ENCODE measurements at places on chromosomes 7 and 10. TPM values are rescaled to one million over a fixed set of nuclear protein-coding genes. Genes with fewer than 3 reads are reported as not detected.

Gene LGI1
- total RNA-seq: 11.1 TPM

- H3K36me3 ChIP-seq: no peaks in the 10 kb centered on the region
- H3K4me1 ChIP-seq: peaks cover 77% of the 10 kb centered on the region
- DNase-seq: peak; percentile 79
- peak overlapping the region; percentile 88 for H3K27ac ChIP-seq
These were observed 69.1 kb downstream of the ZMIZ1 start for GRCh38 chr10:79137826-79138225.

DNA sequence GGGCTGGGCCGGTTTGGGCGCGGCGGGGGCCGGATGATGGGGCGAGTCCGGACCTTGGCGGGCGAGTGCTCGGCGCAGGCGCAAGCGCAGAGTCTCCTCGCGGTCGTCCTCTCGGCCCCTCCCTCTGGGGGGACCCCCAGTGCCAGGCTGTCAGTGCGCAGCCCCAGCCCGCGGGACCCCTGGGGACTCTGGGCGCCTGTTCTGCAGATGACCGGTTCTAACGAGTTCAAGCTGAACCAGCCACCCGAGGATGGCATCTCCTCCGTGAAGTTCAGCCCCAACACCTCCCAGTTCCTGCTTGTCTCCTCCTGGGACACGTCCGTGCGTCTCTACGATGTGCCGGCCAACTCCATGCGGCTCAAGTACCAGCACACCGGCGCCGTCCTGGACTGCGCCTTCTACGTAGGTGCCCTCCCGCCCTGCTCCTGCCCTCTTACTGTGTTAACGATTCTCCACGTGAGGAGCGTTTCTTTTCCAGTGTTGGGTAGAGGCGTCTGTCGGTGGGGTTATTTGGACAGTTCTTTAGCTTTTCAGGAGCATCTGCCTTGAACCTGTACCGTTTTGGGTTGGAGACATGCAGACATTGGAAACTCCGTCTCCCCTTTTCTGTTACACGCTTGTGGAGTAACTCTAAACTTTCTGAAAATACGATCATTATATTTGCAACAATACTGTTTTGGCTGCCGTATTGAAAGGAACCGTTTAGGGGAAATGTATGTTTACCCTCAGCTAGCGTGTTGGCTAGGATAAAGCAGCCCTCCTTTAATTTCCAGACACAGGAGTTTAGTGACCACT lies 706 bp downstream of the BUB3 start:
- peak overlapping the region; percentile 93 for H3K27ac ChIP-seq
- peaks cover 32% of the 10 kb centered on the region for H3K27me3 ChIP-seq
- DNase-seq: no peak
- peak overlapping the region; percentile 90 for H3K4me3 ChIP-seq

DNA sequence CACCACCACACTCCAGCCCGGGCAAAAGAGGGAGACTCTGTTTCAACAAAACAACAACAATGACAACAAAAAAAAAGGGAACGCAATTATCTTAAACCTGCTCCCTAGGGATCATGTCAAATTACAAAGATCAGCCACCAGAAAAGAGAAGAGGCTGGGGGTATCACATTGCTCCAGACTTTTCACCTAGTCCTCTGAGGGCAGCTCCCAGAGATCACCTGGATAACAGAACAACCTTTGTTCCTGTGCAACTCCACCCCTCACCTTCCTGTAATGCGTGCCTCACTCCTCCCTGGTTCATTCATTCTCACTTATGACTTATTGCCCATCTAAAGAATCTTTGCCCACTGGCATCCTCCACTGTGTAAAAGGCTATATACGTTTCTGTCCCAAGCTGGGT lies 31.8 kb downstream of the SVOPL start:
- peaks cover 2% of the 10 kb centered on the region for H3K4me1 ChIP-seq
- H3K4me3 ChIP-seq: no peak overlapping the region
- DNase-seq: no peak
- no peaks in the 10 kb centered on the region for H3K36me3 ChIP-seq

Gene C10orf53
- not detected for total RNA-seq

Gene RBM20
- total RNA-seq: 6.2 TPM

GRCh38 chr10:14074062-14074884 lies 256.5 kb downstream of the FRMD4A start:
- H3K4me1 ChIP-seq: peaks cover 12% of the 10 kb centered on the region
- no peak overlapping the region for H3K4me3 ChIP-seq

- H3K4me3 ChIP-seq: no peak overlapping the region
- H3K36me3 ChIP-seq: no peaks in the 10 kb centered on the region
- no peaks in the 10 kb centered on the region for H3K4me1 ChIP-seq
These were observed 23.8 kb downstream of the EN2 start for GRCh38 chr7:155481764-155482163.

GRCh38 chr10:113273181-113274163 lies 279.4 kb upstream of the HABP2 start:
- peak overlapping the region; percentile 61 for H3K27ac ChIP-seq
- no peaks in the 10 kb centered on the region for H3K27me3 ChIP-seq
- H3K36me3 ChIP-seq: no peaks in the 10 kb centered on the region
- no peak overlapping the region for H3K4me3 ChIP-seq

Gene CD36
- 106 TPM for total RNA-seq

Gene VWDE
- not detected for total RNA-seq

DNA sequence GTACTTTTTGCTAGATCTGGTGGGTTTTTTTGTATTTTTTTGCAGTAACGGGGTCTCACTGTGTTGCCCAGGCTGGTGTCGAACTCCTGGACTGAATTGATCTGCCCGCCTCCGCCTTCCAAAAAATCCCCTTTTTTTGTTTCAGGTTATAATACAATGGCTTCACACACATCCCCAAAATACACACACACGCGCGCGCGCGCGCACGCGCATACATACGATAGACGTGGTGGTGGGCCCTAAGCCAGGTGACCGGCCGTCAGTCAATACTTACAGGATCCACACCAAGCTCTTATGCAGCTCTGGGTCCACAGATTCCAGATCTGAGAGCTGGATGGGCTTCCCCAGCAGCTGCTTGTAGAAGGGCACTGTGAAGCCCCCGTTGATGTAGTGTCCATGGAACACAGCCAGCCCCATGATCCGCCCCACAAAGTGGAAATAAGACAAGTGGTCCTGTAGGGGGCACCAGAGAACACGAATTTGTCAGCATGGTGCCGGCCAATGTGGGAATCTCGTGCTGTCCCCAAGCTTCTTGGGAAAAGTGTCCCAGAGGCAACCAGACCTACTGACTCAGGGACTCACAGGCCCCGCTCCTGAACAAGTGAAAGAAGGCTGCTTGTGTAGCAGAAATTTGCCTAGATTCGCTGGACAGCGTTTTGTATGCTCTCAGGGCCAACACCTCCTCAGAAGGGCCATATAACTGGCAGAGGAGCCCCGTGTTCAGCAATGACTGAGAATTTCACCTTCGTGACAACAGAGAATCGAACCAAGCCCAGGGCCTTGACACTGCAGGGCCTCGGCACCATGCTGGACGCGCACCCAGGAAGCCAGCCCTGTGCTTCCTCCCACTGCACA lies 103.6 kb downstream of the SMURF1 start:
- no peak overlapping the region for H3K4me3 ChIP-seq
- peaks cover 10% of the 10 kb centered on the region for H3K4me1 ChIP-seq
- DNase-seq: peak; percentile 93

Gene HOXA4
- total RNA-seq: 2.6 TPM

- peak; percentile 65 for DNase-seq
- H3K4me3 ChIP-seq: no peak overlapping the region
- peaks cover 68% of the 10 kb centered on the region for H3K36me3 ChIP-seq
- peaks cover 6% of the 10 kb centered on the region for H3K4me1 ChIP-seq
- H3K27me3 ChIP-seq: no peaks in the 10 kb centered on the region
- no peak overlapping the region for H3K27ac ChIP-seq
These were observed 92.1 kb downstream of the SIRT1 start for GRCh38 chr10:67976292-67977245.

DNA sequence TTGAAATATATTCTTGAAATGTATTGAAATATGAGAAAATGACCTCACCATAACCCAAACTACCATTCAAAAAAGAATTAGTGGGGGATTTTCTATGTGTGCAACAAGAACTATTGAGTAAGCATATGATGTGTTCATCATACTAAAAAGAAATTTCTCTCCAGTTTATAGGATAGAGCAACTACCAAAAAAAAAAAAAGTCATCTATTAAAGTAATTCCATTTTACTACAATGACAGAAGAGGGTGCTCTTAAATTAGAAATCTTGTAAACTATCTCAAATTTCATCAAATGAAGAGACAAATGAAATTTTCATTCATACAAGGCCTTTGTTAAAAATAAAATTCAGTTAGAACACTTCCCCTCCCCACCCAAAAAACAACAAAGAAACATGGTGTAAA lies 195.4 kb upstream of the PLXDC2 start:
- H3K36me3 ChIP-seq: no peaks in the 10 kb centered on the region
- DNase-seq: no peak
- H3K27me3 ChIP-seq: no peaks in the 10 kb centered on the region
- H3K27ac ChIP-seq: no peak overlapping the region
- no peaks in the 10 kb centered on the region for H3K4me1 ChIP-seq

- no peak overlapping the region for H3K4me3 ChIP-seq
- no peak for DNase-seq
- no peaks in the 10 kb centered on the region for H3K4me1 ChIP-seq
- no peak overlapping the region for H3K27ac ChIP-seq
- no peaks in the 10 kb centered on the region for H3K27me3 ChIP-seq
These were observed 98.2 kb downstream of the MDFIC start for GRCh38 chr7:115019882-115020605.

- peaks cover 12% of the 10 kb centered on the region for H3K36me3 ChIP-seq
- peak; percentile 90 for DNase-seq
- H3K27ac ChIP-seq: peak overlapping the region; percentile 61
- no peaks in the 10 kb centered on the region for H3K27me3 ChIP-seq
- peaks cover 23% of the 10 kb centered on the region for H3K4me1 ChIP-seq
- no peak overlapping the region for H3K4me3 ChIP-seq
These were observed 7.2 kb upstream of the PGAM2 start for GRCh38 chr7:44072364-44073231.

DNA sequence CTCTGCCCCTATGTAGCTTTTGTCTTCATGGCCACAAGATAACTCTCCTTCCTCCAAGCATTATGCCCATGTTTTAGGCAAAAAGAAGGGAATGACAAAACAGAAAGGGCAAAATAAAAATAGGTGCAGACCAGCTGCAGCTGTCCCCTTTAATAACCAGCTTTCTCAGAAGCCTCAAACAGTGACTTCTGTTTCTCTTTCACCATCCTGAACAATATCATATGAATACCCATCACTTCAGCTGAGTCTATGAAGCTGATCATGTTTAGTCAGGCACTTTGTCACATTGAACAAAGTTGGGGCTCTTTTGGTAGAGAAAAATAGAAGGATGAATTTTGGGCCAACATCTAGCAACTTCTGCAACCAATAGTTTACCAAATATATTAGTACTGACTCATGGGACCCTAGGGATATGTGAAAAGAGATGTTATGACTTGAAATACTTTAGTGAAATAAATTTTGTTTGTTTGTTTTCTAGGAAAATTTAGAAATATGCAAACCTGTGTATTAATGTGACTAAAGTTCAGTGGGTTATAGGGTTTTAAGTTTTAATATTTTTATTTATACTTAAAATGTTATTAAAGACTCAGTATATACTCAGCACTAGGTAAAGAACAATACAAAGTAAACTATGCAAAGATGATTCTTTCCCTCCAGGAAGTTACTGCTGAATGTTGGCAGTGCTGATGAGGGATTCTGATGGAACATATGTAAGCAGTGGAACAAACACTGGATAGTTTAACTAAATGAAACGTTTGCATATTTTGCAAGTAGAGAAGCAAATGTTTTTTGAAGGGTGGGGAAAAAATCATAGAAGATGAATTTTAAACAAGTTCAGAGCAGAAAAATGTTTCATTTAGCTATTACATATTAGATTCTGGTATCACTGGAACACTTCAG lies 133.7 kb downstream of the FOXP2 start:
- H3K27me3 ChIP-seq: no peaks in the 10 kb centered on the region
- no peak for DNase-seq
- H3K27ac ChIP-seq: no peak overlapping the region
- no peaks in the 10 kb centered on the region for H3K36me3 ChIP-seq
- H3K4me1 ChIP-seq: no peaks in the 10 kb centered on the region

GRCh38 chr7:5776894-5777660 lies 4.4 kb downstream of the RNF216 start:
- no peak overlapping the region for H3K4me3 ChIP-seq
- no peaks in the 10 kb centered on the region for H3K27me3 ChIP-seq
- H3K4me1 ChIP-seq: no peaks in the 10 kb centered on the region
- H3K36me3 ChIP-seq: no peaks in the 10 kb centered on the region
- H3K27ac ChIP-seq: no peak overlapping the region

Gene LMOD2
- not detected for total RNA-seq

GRCh38 chr7:39353615-39354376 lies 212.4 kb upstream of the YAE1 start:
- H3K4me3 ChIP-seq: no peak overlapping the region
- peak; percentile 76 for DNase-seq
- H3K27ac ChIP-seq: peak overlapping the region; percentile 34

Gene CRHR2
- not detected for total RNA-seq

DNA sequence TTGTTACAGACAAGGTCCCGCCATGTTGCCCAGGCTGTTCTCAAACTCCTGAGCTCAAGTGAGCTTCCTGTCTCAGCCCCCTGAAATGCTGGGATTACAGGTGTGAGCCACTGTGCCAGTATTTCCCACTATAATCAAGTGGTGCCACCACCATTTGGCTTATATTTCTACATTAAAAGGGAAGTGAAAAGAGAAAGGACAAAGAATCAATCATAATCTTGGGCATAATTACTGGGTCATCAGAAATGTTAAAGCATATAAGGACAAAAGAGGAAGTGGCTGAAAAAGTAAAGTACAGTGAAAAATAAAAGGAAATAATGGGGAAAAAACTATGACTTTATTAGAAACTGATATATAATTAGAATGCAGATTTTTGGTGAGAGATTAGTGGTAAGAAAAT lies 25.7 kb upstream of the ENTPD1 start:
- no peak overlapping the region for H3K4me3 ChIP-seq
- H3K27ac ChIP-seq: peak overlapping the region; percentile 33
- H3K4me1 ChIP-seq: no peaks in the 10 kb centered on the region
- no peak for DNase-seq

DNA sequence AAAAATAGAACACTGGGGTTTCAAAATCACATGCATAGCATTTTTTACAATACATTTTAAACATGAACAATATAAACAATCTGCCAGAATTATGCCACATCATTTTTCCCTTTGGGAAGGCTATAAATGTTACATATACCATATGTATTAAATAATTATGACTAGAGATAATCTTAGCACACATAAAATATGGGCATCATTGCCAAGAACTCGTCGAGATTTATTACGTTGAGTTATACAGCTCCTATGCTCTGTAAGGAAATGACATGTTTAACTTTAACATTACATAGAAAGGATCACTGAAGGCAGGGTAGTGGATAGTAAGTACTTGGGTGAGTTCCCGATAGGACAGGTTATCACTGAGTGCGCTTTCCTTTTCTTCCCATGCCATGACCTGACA lies 267.8 kb downstream of the PARD3 start:
- H3K36me3 ChIP-seq: no peaks in the 10 kb centered on the region
- H3K27ac ChIP-seq: no peak overlapping the region
- H3K4me3 ChIP-seq: no peak overlapping the region
- H3K27me3 ChIP-seq: no peaks in the 10 kb centered on the region
- peaks cover 21% of the 10 kb centered on the region for H3K4me1 ChIP-seq
- DNase-seq: no peak

Gene SFRP4
- 3.2 TPM for total RNA-seq

Gene KLLN
- total RNA-seq: 0.28 TPM

GRCh38 chr10:29598851-29599311 lies 35.9 kb downstream of the SVIL start:
- no peak for DNase-seq
- peak overlapping the region; percentile 57 for H3K27ac ChIP-seq
- H3K4me3 ChIP-seq: no peak overlapping the region
- H3K4me1 ChIP-seq: no peaks in the 10 kb centered on the region
- H3K36me3 ChIP-seq: no peaks in the 10 kb centered on the region

All from sigmoid colon (tissue), 7 donors.